Choroid plexus epithelial cell (primary cell): ENCODE measurements at places on chromosomes 5 and 9.
A peak's percentile ranks its signal among the peaks of the same experiment; 100 is the strongest.

DNA sequence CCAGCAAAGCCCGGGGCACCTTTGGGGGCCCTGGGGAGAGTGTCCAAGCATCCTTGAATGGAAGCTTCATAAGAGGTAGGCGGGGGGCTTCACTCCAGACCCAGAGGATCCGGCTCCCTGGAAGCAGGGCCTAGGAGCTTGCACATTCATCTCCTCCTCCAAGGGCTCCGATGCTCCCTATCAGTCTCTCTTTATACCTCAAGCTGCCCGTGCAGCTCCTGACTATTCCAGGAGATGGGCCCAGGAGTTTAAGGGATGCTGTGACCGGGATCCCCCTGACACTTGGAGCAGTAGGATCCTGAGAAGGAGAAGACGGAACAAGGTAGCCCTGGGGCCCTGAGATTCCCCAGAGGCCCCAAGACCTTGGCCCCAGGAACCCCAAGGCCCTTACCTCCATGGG, 25.9 kb downstream of the CSF1R start:
- DNase-seq, result no peak

GRCh38 chr5:153551537-153552079, 61.1 kb downstream of the GRIA1 start:
- DNase-seq, result peak; percentile 95

- no peak for DNase-seq
Measured at GRCh38 chr5:84343171-84343570, 41.5 kb downstream of the EDIL3 start.

DNA sequence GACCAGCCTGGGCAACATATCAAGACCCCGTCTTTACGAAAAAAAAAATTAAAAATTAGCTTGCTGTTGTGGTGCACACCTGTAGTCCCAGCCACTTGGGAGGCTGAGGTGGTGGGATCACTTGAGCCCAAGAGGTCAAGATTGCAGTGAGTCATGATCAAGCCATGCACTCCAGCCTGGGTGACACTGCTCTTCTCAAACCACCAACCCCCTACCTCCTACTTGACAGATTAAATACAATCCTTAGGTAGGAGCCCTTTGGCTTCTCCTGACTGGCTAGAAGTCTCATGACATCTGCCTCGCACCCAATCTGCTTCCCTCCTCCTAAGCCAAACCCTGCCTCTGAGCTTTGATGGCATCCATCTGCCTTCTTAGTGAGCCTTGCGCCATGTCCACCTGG, 11.6 kb upstream of the FBP1 start:
- DNase-seq, result no peak

GRCh38 chr5:158929552-158930218, 170.0 kb downstream of the EBF1 start:
- DNase-seq, result no peak

DNA sequence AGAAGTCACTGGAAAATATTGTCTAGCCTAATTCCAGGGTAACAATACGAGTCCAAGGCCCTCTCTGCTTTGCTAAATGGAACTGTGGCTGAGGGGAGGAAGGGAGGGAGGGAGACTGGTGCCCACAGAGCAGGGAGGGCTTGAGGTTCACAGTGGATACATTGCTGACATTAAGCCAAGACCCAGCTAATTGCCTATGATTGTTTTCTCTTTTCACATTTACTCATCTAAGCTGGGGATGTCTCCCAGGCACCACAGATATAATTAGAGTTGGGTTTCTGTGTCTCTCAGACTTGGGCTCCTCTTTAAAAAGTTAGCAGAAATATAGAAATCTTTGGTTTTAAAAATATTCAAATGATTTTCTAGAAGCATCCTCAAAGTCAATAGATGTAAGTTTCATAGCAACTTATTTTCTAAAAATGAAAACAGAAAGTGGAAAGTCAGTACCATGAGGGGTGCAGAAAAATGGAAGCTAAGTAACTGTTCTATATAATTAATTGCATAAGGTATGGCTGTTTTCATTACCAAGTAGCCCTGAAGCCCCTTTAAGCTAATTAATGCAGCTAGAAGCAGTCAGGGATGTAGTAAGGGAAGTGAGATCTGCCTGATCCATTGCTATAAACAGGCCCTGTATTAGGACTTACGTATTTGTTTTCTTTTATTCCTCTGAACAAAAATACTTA, 259.8 kb downstream of the NDUFS4 start:
- no peak for DNase-seq

DNA sequence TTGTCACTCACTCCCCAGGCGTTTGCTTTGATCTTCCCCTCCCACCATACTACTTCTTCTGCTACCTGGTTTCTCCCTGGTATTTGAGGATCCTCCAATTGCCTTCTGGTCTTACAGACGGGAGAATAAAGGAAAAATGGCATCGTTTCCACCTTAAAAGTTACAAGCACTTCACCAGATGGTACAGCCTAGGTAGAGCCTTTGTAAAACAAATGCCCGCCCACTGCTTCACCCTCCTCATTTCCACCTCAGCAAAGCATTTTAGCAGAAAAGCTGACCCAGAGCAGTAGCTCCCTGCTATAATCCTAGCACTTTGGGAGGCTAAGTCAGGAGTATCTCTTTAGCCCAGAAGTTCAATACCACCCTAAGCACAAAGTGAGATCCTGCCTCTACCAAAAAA, 5.1 kb upstream of the ANXA2R start:
- no peak for DNase-seq

GRCh38 chr5:23053846-23054245, 200.7 kb upstream of the CDH12 start:
- DNase-seq, result no peak

- DNase-seq, result no peak
Measured at GRCh38 chr5:91144491-91145332, 238.4 kb downstream of the ARRDC3 start.
